Kidney (tissue), 22 donors: ENCODE measurements at places on chromosomes 3 and 15. TPM values are rescaled to one million over a fixed set of nuclear protein-coding genes. Genes with fewer than 3 reads are reported as not detected.

Gene C3orf62
- total RNA-seq: 4.7 TPM

Gene KLHL40
- not detected for total RNA-seq

Gene UBA7
- total RNA-seq: 102 TPM

Gene GRIP2
- 3.0 TPM for total RNA-seq

Gene GALNT15
- 39.9 TPM for total RNA-seq

Gene IRAK2
- 8.9 TPM for total RNA-seq

Gene MME
- 8.4 TPM for total RNA-seq

Gene CCDC33
- 0.63 TPM for total RNA-seq

Gene GPR156
- 0.50 TPM for total RNA-seq

Gene SAMMSON
- 0.98 TPM for total RNA-seq

Gene SI
- not detected for total RNA-seq

Gene MORC1
- total RNA-seq: 0.06 TPM

Gene SPINK8
- total RNA-seq: not detected

Gene ARGFX
- not detected for total RNA-seq

Gene TEX55
- not detected for total RNA-seq

Gene TMCO5A
- not detected for total RNA-seq

Gene ROPN1
- total RNA-seq: 0.54 TPM

Gene DOCK3
- 0.54 TPM for total RNA-seq

Gene ZIC4
- total RNA-seq: not detected

Gene IQCF5
- not detected for total RNA-seq

Gene TMC3
- not detected for total RNA-seq

Gene SNTN
- total RNA-seq: not detected

Gene AGBL1
- not detected for total RNA-seq

Gene LSAMP
- total RNA-seq: 3.5 TPM

Gene CCR3
- total RNA-seq: not detected

Gene CADM2
- 0.25 TPM for total RNA-seq

Gene SMCO1
- not detected for total RNA-seq

Gene BUB1B
- total RNA-seq: 0.94 TPM

Gene KLF15
- total RNA-seq: 22.9 TPM

Gene CLDN11
- total RNA-seq: 2.4 TPM

Gene RLBP1
- not detected for total RNA-seq

Gene ZIC1
- total RNA-seq: not detected

Gene ANKUB1
- total RNA-seq: not detected

Gene POU1F1
- total RNA-seq: not detected

Gene PLS1
- 51.4 TPM for total RNA-seq

Gene VIPR1
- total RNA-seq: 4.9 TPM

Gene PPP1R14D
- not detected for total RNA-seq

Gene CHST13
- total RNA-seq: 3.3 TPM

Gene TGM5
- not detected for total RNA-seq

Gene STAC
- 6.2 TPM for total RNA-seq

Gene RPL15
- 1,508 TPM for total RNA-seq

Gene MOBP
- 0.16 TPM for total RNA-seq

Gene MST1R
- total RNA-seq: 29.6 TPM

Gene PPIP5K1
- 64.6 TPM for total RNA-seq
